NCI-H1092 (cell line): ENCODE measurements at places on chromosomes 4 and X.
A peak's percentile ranks its signal among the peaks of the same experiment; 100 is the strongest.

GRCh38 chr4:91758487-91758886 is 545.3 kb upstream of the GRID2 start:
- DNase-seq, result no peak

GRCh38 chr4:25888781-25889180 is 25.2 kb upstream of the SMIM20 start:
- no peak for DNase-seq

GRCh38 chr4:114019969-114020358 is 40.5 kb upstream of the ARSJ start:
- no peak for DNase-seq

- DNase-seq, result peak; percentile 49
These were observed 19.9 kb downstream of the DGAT2L6 start for GRCh38 chrX:70196961-70197720.
